Bladder microvascular endothelial cell (primary cell): ENCODE measurements at places on chromosomes 7 and 10. TPM values are rescaled to one million over a fixed set of nuclear protein-coding genes. Genes with fewer than 3 reads are reported as not detected.

Gene SPDYE2
- not detected in 2 replicates for total RNA-seq

Gene ZNF365
- total RNA-seq, result 0.25 TPM in 1 of 2 replicates, not detected in the other

Gene TSC22D4
- total RNA-seq, result 21.3 and 24.8 TPM in 2 replicates

Gene C10orf53
- not detected in 2 replicates for total RNA-seq

Gene ZNF277
- total RNA-seq, result 34.2 and 35.2 TPM in 2 replicates
